AG08396 (cell line): ENCODE measurements at places on chromosomes 3 and 15.
A peak's percentile ranks its signal among the peaks of the same experiment; 100 is the strongest.

GRCh38 chr3:197368330-197368729 is 69.9 kb upstream of the DLG1 start:
- DNase-seq: no peak

DNA sequence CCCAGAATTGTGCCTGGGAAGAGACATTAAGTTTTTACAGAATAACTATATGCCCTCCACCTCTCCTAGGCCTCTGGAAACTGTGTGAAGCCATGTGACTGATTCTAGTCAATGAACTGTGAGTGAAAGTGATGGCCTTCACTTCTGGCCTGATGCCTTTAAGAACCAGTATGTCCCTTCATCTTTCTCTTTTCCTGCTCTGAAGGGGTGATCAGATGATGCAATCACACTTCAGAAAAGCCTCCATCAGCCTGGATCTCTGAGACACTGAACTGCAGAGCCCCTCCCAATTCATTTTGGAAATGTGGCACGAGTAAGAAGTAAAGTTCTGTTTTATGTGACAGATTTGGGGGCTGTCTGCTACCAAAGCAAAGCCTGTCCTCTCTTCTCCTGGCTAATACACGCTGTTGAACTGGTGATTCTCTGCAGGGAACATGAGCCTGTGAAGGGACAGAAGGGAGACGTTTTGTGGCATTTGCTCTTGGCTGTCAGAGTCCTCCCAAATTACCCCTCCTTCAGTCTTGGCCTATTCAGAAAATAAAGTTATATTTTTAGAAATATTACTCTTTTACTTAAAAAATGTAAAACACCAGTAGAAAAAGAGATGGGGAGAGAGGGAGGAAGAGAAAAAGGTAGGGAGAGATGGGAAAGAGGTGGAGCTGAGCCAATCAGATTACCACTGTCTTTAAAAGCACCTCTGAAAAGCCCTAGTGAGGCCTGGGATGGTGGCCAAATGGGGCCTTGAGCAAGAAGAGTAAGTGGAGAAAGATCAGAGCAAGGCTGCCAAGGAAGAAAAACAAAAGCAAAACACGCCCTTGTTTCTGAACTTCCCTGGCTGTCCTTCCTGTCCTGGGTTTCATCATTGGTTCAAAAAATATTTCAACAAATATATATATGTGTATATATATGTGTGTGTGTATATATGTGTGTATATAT is 40.9 kb upstream of the RYK start:
- peak; percentile 57 for DNase-seq

DNA sequence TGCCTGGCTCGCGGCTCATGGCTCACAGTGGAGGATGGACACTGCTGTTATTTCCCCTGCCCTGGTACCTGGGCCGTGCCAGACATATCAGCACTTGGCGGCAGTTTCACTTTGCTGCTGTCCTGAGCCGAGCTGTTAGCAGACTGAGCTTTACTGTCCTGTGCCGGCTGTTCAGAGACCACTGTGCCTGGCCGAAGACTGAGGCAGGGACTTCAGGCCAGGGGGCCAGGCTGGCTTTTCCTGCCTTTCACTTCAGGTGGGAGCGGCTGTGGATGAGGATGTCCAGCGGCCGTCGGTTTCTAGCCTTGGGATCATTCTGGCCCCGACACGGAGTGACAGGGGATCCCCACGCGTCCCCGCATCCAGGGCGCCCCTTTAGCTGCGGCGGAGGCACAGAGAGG is 1.1 kb downstream of the ATP10A start:
- peak; percentile 53 for DNase-seq

GRCh38 chr15:73996939-73997338 is 2.4 kb downstream of the PML start:
- peak; percentile 69 for DNase-seq

GRCh38 chr15:74311734-74312444 is 55.6 kb downstream of the CYP11A1 start:
- no peak for DNase-seq

GRCh38 chr3:122067588-122068240 is 12.6 kb downstream of the CD86 start:
- no peak for DNase-seq

DNA sequence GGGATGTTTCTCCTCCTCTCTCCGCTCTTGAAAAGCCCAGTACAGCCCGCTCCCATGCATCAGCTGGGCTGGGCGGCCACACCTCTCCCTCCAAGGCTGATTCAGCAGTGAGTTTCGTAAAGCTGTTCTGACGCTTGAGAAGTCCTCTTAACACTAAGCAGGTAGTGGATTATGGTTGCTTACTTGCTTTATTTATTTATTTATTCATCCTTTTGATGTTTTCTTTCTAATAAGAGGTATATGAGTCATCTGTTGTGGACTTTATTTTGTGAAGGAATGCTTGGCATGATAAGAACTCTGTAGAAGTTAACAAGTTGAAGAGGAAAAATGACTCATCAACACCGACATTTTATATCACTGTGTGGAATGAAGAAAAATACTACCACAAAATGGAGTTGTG is 285.0 kb downstream of the SQOR start:
- no peak for DNase-seq

GRCh38 chr3:127967316-127967715 is 52.3 kb downstream of the KBTBD12 start:
- DNase-seq: no peak

DNA sequence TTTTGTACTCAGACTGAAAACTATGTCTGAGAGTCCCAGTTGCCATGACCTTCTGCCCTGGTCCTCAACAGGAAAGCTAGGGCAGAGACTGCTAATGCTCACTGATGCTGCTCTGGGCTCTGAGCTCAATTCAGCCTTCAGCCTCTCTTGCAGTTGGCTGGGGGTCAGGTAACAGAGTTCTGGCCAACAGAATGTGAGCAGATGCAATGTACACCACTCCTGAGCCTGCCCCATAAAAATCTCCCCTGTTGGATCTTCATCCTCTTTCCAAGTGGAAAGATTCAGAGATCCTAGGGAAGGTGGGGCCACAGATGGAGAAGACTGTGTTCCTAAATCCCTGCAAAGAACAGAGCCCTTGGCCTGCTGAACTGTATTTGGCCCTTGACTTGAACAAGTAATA is 87.8 kb downstream of the PDZRN3 start:
- DNase-seq: no peak

GRCh38 chr15:40538976-40539375 is 25.9 kb downstream of the CCDC32 start:
- DNase-seq: no peak

- peak; percentile 15 for DNase-seq
Observed at GRCh38 chr3:193680220-193680619, 87.2 kb downstream of the OPA1 start.

DNA sequence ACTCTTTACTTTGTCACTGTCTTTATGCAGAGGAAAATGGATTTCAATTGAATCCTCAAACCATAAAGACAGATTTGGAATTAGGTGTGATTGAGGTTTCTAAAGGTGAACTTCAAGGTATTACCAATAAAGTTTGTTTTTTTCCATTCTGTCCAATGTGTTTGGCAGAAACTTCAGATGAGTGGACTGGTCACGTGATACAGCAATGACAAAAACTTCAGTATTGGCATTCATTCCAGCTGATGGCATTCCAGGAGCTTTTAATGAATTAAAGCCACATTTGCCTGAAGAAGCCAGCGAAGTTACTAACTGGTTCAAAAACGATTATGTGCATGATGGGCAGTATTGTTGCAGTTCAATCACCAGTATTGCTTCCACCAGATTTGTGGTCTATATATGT is 4.5 kb upstream of the MASP1 start:
- DNase-seq: no peak

DNA sequence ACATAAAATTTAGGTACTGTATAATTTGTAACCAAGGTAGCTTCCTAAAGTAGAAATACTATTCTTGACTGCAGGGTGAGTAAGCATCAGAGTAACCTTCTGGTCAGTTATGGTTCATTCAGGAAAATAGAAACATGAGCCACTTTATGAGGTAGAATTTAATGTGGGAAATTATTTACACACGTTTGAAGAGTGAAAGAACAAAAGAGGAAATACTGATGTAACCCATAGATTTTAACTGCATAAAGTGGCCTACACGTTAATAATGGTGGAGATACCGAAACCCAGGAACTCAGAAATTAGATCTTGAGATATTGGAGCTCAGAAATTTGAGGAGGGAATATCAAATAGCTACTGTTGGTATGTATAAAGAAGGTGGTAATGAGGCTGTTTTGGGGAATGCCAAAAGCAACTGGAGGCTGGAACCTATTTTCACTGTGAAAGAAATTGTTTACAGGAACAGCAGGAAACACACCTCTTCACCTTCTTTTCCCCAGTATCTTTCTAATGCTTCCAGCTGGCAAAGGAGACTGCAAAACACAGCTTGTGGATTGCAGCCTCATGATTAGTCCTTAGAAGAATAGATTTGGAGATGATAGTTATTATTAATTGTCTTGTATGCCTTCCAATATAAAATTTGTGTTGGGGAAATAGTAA is 216.1 kb downstream of the DOCK3 start:
- DNase-seq: no peak

DNA sequence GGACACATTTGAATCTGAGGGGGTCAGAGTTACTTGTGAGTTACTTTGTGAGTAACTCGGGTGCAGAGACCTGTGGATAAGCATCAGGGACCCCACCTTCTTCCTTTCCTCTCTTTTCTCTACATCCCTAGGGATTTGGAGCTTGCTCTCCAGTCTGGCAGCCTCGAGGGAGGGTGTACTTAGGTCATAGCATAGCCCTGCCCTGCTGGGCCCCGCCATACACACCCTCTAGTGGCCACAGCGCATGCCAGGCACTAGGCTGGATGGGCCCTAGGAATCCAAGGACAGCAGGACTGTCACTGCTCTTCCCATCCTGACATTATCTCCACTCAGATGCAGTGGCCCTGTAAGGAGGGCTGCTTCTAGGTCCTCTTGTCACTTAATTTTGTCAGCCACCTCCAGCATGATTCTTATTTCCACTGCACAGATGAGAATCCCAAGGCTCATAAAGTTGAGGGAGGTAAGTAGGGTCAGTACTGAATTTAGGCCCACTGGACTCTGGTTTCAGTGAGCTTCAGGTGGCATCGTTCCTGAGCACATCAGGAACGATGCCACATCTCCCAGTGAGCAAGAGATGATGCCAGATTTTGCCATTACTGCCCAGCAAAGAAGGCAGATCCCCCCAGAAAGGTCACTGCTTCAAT is 3.6 kb upstream of the SMAD6 start:
- peak; percentile 80 for DNase-seq

GRCh38 chr15:99131441-99132023 is 26.7 kb downstream of the SYNM start:
- DNase-seq: no peak

DNA sequence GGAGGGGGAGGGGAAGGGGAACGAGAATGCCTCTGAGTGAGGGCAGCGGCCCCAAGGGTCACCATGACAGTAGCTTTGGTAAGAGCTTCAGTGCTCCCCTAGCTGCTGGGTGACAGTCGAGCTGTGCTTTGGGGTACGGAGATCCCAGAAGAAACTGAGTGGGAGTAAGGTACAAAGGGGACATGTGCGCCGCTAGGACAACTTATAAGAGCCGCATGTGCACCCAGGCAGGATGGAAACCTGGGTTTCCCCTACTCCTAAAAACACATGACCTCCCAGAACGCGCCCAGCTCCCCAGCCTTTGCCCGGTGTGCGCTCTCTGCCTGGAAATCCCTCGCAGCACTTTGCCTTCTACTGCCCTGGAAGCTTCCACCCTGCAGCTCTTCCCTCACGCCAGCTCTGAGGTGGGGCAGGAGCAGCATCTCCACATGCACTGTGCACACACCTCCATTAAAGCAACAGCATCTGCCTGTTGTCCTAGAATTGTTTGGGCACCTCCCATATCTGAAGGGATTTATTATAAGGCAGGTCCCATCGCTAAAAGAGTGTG is 232.2 kb downstream of the ADAMTS17 start:
- no peak for DNase-seq

- no peak for DNase-seq
Observed at GRCh38 chr3:14513566-14514322, 26.4 kb downstream of the GRIP2 start.

DNA sequence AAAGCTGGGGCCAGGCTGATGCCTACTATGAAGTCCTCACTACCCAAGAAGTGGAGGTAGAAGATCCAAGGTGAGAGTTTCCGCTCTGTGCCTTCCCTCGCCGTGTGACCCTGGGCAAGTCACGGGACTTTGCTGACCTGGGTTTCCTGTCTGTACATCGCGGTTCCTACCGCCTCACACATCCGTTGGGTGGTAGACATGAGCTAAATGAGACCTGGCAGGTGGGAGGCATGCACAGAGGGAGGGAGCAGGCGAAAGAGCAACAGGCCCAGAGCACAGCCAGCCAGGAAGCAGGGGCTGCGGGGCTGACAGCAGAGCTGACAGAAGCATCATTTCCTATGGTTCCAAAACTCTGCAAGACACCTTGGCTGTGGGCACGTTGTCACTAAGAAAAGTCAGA is 157.3 kb upstream of the BHLHE40 start:
- DNase-seq: no peak

- peak; percentile 62 for DNase-seq
Observed at GRCh38 chr3:14565868-14566588, 25.9 kb upstream of the GRIP2 start.

- no peak for DNase-seq
Observed at GRCh38 chr3:126661532-126662364, 6.8 kb upstream of the TXNRD3 start.

- DNase-seq: no peak
Observed at GRCh38 chr15:78923480-78924360, 21.1 kb downstream of the CTSH start.

GRCh38 chr15:68618394-68618793 is 39.6 kb downstream of the CORO2B start:
- DNase-seq: no peak

DNA sequence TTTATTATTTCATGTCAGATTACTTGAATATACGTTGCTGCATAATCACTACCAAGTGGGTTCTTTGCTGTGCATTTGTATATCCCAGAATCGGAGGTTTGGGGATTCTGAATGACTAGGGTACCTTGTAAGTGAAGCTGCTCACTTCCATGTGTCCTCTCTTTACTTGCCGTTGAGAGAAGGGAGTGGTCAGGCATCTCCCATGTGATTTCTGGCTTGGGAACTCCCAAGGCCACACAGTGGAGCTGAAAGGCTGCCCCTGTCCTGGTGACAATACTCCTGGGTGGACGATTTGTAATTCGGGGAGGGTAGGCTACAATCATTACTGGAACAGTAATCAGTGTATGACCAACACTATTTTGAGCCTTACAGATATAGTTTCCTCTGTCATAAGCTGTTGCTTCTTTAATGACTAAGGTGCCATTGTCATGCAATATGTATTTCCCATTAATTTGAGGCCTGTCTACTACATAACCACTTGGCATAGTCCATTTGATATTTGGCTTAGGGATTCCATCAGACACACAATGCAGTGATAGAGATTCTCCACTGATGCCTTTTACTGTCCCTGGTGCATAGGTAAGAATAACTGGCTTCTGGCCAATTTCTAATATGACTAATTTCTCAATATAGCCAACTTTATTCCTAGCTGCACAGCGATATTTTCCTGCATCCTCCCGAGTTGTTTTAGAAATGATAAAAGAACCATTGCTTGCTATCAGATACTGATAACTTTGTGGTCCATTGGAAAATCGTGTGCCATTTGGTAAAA is 24.0 kb downstream of the IGSF10 start:
- DNase-seq: no peak
